ENCODE measurements at places on chromosomes 5 and 9.

DNA sequence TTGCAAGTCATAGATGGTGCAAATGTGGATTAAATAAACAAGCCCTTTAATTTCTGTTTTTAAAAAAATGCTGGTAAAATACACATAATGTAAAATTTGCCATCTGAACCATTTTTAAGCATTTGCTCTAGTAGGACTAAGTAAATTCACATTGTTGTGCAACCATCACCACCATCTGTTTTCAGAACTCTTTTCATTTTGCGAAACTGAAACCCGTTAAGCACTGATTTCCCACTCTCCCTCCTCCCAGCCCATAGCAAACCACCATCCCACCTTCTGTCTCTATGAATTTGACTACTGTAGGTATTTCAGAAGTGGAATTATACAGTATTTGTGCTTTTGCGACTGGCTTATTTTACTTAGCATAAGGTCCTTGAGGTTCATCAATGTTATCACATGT lies 103.3 kb upstream of the CNTLN start:
- H3K36me3 ChIP-seq, result no peaks in the 10 kb centered on the region
- no peak overlapping the region for H3K4me3 ChIP-seq
- no peaks in the 10 kb centered on the region for H3K27me3 ChIP-seq
- DNase-seq, result no peak

DNA sequence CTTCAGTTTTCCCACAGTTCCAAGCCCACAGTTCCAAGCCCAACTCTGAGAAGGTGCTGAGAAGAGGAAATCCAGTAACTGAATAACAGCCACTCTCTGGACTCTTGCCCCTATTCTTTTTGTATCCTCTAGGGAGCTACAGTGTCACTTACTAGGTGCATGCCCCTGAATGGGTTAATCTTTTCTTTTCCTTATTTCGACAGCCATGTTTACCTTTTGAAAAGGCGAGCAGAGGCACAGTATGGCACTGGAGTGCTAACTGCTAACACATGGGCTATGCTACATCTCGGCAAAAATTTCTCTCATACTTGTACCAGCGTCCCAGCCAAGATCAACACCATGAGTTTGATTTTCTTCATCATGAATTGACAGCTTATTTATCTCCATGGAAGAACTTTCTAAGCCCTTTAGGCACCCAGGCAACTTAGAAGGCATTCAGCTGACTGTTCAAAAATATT lies 222.6 kb downstream of the EBF1 start:
- DNase-seq, result no peak
- no peaks in the 10 kb centered on the region for H3K27me3 ChIP-seq
- H3K36me3 ChIP-seq, result no peaks in the 10 kb centered on the region
- H3K4me1 ChIP-seq, result peaks cover 57% of the 10 kb centered on the region

GRCh38 chr5:139167952-139168720 lies 30.0 kb downstream of the SIL1 start:
- no peak overlapping the region for H3K4me3 ChIP-seq
- H3K27me3 ChIP-seq, result peaks cover 4% of the 10 kb centered on the region
- no peak for DNase-seq
- H3K4me1 ChIP-seq, result peaks cover 33% of the 10 kb centered on the region
- H3K36me3 ChIP-seq, result peaks cover 23% of the 10 kb centered on the region

DNA sequence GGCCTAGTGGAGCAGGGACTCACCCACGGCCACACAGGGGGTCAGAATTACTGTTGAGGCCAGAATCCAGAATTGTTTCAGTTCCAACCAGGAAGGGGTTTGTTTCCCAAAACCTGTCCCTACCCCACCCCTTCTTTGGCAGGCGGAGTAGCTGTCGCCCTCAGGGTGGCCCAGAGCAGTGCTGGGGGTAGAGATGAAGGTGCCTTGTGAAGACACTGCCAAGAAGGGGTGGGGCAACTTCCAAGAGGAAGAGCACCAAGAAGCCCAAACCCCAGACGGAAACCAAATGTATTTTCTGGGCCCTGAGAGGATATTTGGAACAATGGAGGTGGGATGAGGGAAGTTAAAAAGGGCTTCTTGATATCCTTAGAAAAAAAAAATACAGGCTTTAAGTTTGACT lies 11.4 kb upstream of the NDST1 start:
- H3K27ac ChIP-seq, result peak overlapping the region; percentile 83
- H3K27me3 ChIP-seq, result no peaks in the 10 kb centered on the region
- H3K36me3 ChIP-seq, result peaks cover 21% of the 10 kb centered on the region
- DNase-seq, result no peak
- H3K4me1 ChIP-seq, result peaks cover 74% of the 10 kb centered on the region

GRCh38 chr9:34691936-34692315 lies 850 bp upstream of the CCL19 start:
- no peak overlapping the region for H3K4me3 ChIP-seq
- H3K27ac ChIP-seq, result no peak overlapping the region
- H3K27me3 ChIP-seq, result peaks cover 18% of the 10 kb centered on the region

- no peak overlapping the region for H3K27ac ChIP-seq
- no peaks in the 10 kb centered on the region for H3K4me1 ChIP-seq
- no peaks in the 10 kb centered on the region for H3K36me3 ChIP-seq
- no peak overlapping the region for H3K4me3 ChIP-seq
- no peak for DNase-seq
- peaks cover 4% of the 10 kb centered on the region for H3K27me3 ChIP-seq
Observed at GRCh38 chr5:11801061-11801460, 103.2 kb downstream of the CTNND2 start.

GRCh38 chr5:139733698-139734538 lies 61.7 kb upstream of the PSD2 start:
- H3K4me3 ChIP-seq, result no peak overlapping the region
- H3K4me1 ChIP-seq, result peaks cover 36% of the 10 kb centered on the region
- H3K27ac ChIP-seq, result peak overlapping the region; percentile 91
- DNase-seq, result no peak
- no peaks in the 10 kb centered on the region for H3K27me3 ChIP-seq

- H3K36me3 ChIP-seq, result no peaks in the 10 kb centered on the region
- H3K4me3 ChIP-seq, result no peak overlapping the region
- no peak for DNase-seq
- H3K27me3 ChIP-seq, result peaks cover 6% of the 10 kb centered on the region
- peaks cover 21% of the 10 kb centered on the region for H3K4me1 ChIP-seq
- no peak overlapping the region for H3K27ac ChIP-seq
Observed at GRCh38 chr5:142828797-142829535, 58.8 kb downstream of the ARHGAP26 start.

GRCh38 chr5:8686707-8687106 lies 817.8 kb downstream of the MTRR start:
- no peak for DNase-seq
- H3K4me1 ChIP-seq, result no peaks in the 10 kb centered on the region
- no peak overlapping the region for H3K4me3 ChIP-seq
- H3K27ac ChIP-seq, result no peak overlapping the region

DNA sequence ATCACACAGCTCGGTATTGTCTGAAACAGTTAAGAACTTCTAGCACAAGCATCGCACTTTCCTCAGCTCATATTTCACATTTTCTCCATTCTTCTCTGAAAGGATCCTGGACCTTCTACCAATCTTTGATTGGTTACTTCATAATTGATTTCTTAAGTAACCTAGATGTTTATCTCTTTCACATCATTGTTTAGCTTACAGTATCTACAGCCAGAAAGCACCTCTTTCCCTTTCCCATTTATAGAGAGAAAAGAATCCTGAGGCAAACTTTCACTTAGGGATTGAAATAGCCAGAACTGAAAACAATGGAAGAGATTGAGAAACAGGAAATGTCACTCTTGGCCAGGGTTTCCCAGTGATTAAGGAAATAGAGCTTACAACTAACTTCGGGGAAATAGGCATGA lies 2.5 kb downstream of the IL33 start:
- H3K27me3 ChIP-seq, result peaks cover 3% of the 10 kb centered on the region
- no peak overlapping the region for H3K27ac ChIP-seq
- H3K36me3 ChIP-seq, result no peaks in the 10 kb centered on the region
- no peaks in the 10 kb centered on the region for H3K4me1 ChIP-seq

GRCh38 chr9:116991051-116991450 lies 303.9 kb downstream of the TRIM32 start:
- no peaks in the 10 kb centered on the region for H3K36me3 ChIP-seq
- H3K4me1 ChIP-seq, result no peaks in the 10 kb centered on the region
- no peak for DNase-seq
- H3K27me3 ChIP-seq, result peaks cover 12% of the 10 kb centered on the region

- DNase-seq, result no peak
- peaks cover 43% of the 10 kb centered on the region for H3K4me1 ChIP-seq
- no peak overlapping the region for H3K27ac ChIP-seq
- H3K4me3 ChIP-seq, result no peak overlapping the region
Observed at GRCh38 chr5:154375329-154376008, 70.3 kb upstream of the SAP30L start.
